Thymus (tissue), 14 donors: ENCODE measurements at places on chromosomes 2 and 18. TPM values are rescaled to one million over a fixed set of nuclear protein-coding genes. Genes with fewer than 3 reads are reported as not detected.

GRCh38 chr2:222358876-222359275, 60.1 kb upstream of the PAX3 start:
- H3K27me3 ChIP-seq, result no peaks in the 10 kb centered on the region
- no peaks in the 10 kb centered on the region for H3K4me1 ChIP-seq
- no peak overlapping the region for H3K4me3 ChIP-seq
- no peaks in the 10 kb centered on the region for H3K36me3 ChIP-seq

- H3K27ac ChIP-seq, result no peak overlapping the region
- no peaks in the 10 kb centered on the region for H3K36me3 ChIP-seq
- no peak overlapping the region for H3K4me3 ChIP-seq
- H3K4me1 ChIP-seq, result no peaks in the 10 kb centered on the region
- DNase-seq, result no peak
- H3K27me3 ChIP-seq, result no peaks in the 10 kb centered on the region
Observed at GRCh38 chr18:74234326-74235171, 57.2 kb downstream of the CYB5A start.

GRCh38 chr2:136098441-136098840, 19.5 kb downstream of the CXCR4 start:
- no peak for DNase-seq
- no peaks in the 10 kb centered on the region for H3K36me3 ChIP-seq
- no peak overlapping the region for H3K4me3 ChIP-seq
- no peak overlapping the region for H3K27ac ChIP-seq
- H3K4me1 ChIP-seq, result peaks cover 4% of the 10 kb centered on the region
- H3K27me3 ChIP-seq, result no peaks in the 10 kb centered on the region

- no peaks in the 10 kb centered on the region for H3K4me1 ChIP-seq
- H3K27ac ChIP-seq, result no peak overlapping the region
- no peaks in the 10 kb centered on the region for H3K36me3 ChIP-seq
- DNase-seq, result peak; percentile 65
- H3K27me3 ChIP-seq, result no peaks in the 10 kb centered on the region
- H3K4me3 ChIP-seq, result no peak overlapping the region
Observed at GRCh38 chr2:158753641-158754611, 41.2 kb upstream of the DAPL1 start.

DNA sequence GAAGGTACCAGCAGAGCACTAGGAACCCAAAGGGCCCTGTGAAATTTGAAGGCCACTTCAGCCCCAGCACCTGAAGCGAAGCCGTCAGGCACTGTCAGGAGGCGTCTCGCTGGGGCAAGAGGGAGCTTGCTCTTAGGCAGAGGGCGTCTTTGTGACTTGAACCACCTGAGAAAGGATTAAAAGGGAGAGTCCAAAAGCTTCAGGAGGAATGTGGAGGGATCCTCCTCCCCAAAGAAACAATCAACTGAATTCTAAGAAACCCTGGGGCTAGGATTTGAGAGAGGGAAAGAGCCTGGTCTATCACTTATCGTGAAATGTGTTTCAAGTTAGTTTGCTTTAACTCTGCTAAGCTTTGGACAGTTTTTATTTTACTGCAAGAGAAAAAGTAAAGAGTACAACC, 324.9 kb upstream of the SOX11 start:
- no peak overlapping the region for H3K27ac ChIP-seq
- H3K36me3 ChIP-seq, result no peaks in the 10 kb centered on the region
- DNase-seq, result no peak
- H3K4me3 ChIP-seq, result no peak overlapping the region
- no peaks in the 10 kb centered on the region for H3K27me3 ChIP-seq
- H3K4me1 ChIP-seq, result no peaks in the 10 kb centered on the region

DNA sequence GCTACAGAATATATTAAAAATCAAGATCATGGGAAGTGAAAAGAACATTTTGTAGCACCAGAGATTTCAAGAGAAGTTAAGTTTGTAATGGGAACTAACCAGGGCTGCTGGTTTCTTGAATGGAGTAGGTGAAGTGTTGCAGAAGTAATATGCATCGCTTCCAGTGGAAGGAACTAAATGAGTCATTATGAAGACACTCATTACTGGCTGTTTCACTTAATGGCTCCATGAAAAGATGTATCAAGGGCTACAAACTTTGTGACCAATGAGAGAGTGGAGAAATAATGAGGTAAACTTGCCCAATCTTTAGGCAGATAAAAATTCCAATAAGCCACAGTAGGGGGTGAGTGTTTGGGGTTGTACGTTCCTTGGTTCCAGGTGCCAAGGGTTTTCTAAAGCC, 380.4 kb upstream of the POU3F3 start:
- no peaks in the 10 kb centered on the region for H3K4me1 ChIP-seq
- DNase-seq, result no peak
- H3K27ac ChIP-seq, result no peak overlapping the region
- no peaks in the 10 kb centered on the region for H3K36me3 ChIP-seq
- H3K27me3 ChIP-seq, result no peaks in the 10 kb centered on the region

- DNase-seq, result no peak
- no peaks in the 10 kb centered on the region for H3K27me3 ChIP-seq
- H3K4me1 ChIP-seq, result no peaks in the 10 kb centered on the region
- no peak overlapping the region for H3K27ac ChIP-seq
- H3K36me3 ChIP-seq, result no peaks in the 10 kb centered on the region
Observed at GRCh38 chr2:164721430-164721829, 100.1 kb upstream of the GRB14 start.

- H3K4me3 ChIP-seq, result no peak overlapping the region
- no peaks in the 10 kb centered on the region for H3K4me1 ChIP-seq
- no peaks in the 10 kb centered on the region for H3K36me3 ChIP-seq
- H3K27ac ChIP-seq, result no peak overlapping the region
- no peaks in the 10 kb centered on the region for H3K27me3 ChIP-seq
- no peak for DNase-seq
Observed at GRCh38 chr2:33437297-33437696, 39.2 kb upstream of the RASGRP3 start.

GRCh38 chr2:37657471-37657870, 14.0 kb downstream of the CDC42EP3 start:
- no peak overlapping the region for H3K4me3 ChIP-seq
- peaks cover 56% of the 10 kb centered on the region for H3K4me1 ChIP-seq
- H3K27me3 ChIP-seq, result no peaks in the 10 kb centered on the region
- DNase-seq, result no peak
- peaks cover 7% of the 10 kb centered on the region for H3K36me3 ChIP-seq
- no peak overlapping the region for H3K27ac ChIP-seq

GRCh38 chr18:4672162-4672561, 217.1 kb upstream of the DLGAP1 start:
- no peaks in the 10 kb centered on the region for H3K27me3 ChIP-seq
- H3K36me3 ChIP-seq, result no peaks in the 10 kb centered on the region
- no peak overlapping the region for H3K27ac ChIP-seq
- no peak for DNase-seq
- H3K4me1 ChIP-seq, result no peaks in the 10 kb centered on the region

- H3K4me1 ChIP-seq, result peaks cover 4% of the 10 kb centered on the region
- no peak for DNase-seq
- no peak overlapping the region for H3K4me3 ChIP-seq
- no peaks in the 10 kb centered on the region for H3K36me3 ChIP-seq
- no peaks in the 10 kb centered on the region for H3K27me3 ChIP-seq
Observed at GRCh38 chr18:8793445-8794155, 88.2 kb downstream of the MTCL1 start.

GRCh38 chr2:231370429-231370748, 25.1 kb upstream of the B3GNT7 start:
- H3K27me3 ChIP-seq, result no peaks in the 10 kb centered on the region
- DNase-seq, result no peak
- no peak overlapping the region for H3K4me3 ChIP-seq
- no peaks in the 10 kb centered on the region for H3K36me3 ChIP-seq
- H3K4me1 ChIP-seq, result no peaks in the 10 kb centered on the region

DNA sequence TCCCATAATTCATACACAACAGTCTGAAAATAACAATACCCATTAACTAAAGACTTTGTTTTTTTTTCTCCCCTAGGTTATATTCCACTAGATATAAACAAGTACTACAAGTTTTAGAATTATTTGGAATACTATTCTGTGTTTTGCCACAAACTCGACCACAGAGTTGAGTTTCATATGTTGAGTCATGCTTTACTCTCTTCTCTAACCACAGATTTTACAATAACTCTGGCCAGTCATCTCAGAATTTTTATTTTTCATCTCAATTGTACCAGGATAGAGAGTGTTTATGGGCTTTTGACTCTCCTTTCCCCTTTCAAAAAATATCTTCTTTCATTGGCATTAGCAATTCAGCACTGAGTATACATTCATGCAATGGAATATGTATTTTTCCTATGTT, 348.7 kb upstream of the GALNT5 start:
- no peaks in the 10 kb centered on the region for H3K27me3 ChIP-seq
- no peak overlapping the region for H3K4me3 ChIP-seq
- DNase-seq, result no peak
- no peak overlapping the region for H3K27ac ChIP-seq
- H3K36me3 ChIP-seq, result no peaks in the 10 kb centered on the region
- H3K4me1 ChIP-seq, result no peaks in the 10 kb centered on the region

DNA sequence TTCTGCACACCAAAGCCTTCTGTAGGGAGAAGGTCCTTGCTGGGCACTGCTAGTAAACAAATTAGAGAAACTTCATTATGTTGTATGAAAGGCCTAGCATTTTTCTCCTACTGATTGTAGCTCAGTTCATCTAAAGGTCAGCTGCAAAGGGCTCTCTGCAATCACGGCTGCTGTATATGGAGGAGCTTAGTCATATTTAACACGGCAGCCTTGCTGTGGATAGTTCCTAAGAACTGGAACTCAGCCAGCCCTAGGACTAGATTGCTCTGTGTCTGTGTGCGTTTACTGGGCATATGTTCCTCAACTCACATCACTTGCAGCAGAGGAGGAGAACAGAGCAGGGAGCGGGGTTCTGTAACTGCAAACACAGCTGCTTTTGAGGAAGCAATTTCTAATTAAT, 1103.9 kb upstream of the KLHL29 start:
- H3K27ac ChIP-seq, result no peak overlapping the region
- no peaks in the 10 kb centered on the region for H3K36me3 ChIP-seq

GRCh38 chr2:197124639-197125390, 185.8 kb downstream of the ANKRD44 start:
- no peak overlapping the region for H3K27ac ChIP-seq
- no peaks in the 10 kb centered on the region for H3K27me3 ChIP-seq
- peaks cover 16% of the 10 kb centered on the region for H3K4me1 ChIP-seq
- H3K36me3 ChIP-seq, result peaks cover 35% of the 10 kb centered on the region
- no peak overlapping the region for H3K4me3 ChIP-seq

DNA sequence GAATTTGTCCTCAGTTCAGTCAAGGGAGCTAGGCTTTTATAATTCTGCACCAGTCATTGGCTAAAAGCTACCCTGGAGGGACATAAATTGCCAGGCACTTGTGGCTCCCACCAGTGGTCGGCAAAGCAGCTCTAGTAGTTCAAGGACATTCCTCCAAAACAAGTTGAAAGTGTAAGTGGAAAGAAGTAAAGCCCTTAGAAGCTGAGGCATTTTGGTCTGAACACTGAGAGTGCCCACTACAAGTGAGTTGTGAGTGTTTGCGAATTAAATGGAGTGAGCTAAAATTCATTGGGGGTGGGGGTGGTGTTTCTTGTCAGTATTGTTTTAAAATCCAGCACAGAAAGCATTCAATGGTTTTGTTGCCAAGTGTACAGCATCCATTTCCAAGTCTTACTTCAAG, 879.9 kb upstream of the CDH2 start:
- no peaks in the 10 kb centered on the region for H3K4me1 ChIP-seq
- H3K36me3 ChIP-seq, result no peaks in the 10 kb centered on the region
- no peaks in the 10 kb centered on the region for H3K27me3 ChIP-seq
- H3K27ac ChIP-seq, result no peak overlapping the region

Gene KIF1A
- 0.42 TPM for total RNA-seq

Gene SLC8A1
- total RNA-seq, result 20.4 TPM

Gene ITGA4
- total RNA-seq, result 187 TPM

Gene SKOR2
- total RNA-seq, result not detected

Gene DSG4
- under 0.01 TPM for total RNA-seq

Gene FTCDNL1
- total RNA-seq, result 0.94 TPM

Gene GRB14
- 0.19 TPM for total RNA-seq
